ENCODE measurements at places on chromosomes 6 and 20. TPM values are rescaled to one million over a fixed set of nuclear protein-coding genes. Genes with fewer than 3 reads are reported as not detected.

The SLC24A3 gene
- total RNA-seq: 0.77 TPM

The ULBP3 gene
- total RNA-seq: 16.7 TPM

The CLIC1 gene
- total RNA-seq: 1,283 TPM

The SMLR1 gene
- total RNA-seq: 0.19 TPM

The CD93 gene
- total RNA-seq: 2.8 TPM

The BTBD9 gene
- 18.3 TPM for total RNA-seq

The GATA5 gene
- total RNA-seq: not detected

The C20orf204 gene
- total RNA-seq: 0.77 TPM

The MUC21 gene
- total RNA-seq: not detected

The BANF2 gene
- total RNA-seq: not detected

The CDSN gene
- total RNA-seq: not detected

The PFDN6 gene
- total RNA-seq: 78.0 TPM

The COL9A1 gene
- total RNA-seq: not detected

The ELOVL2 gene
- total RNA-seq: 0.38 TPM

The CCHCR1 gene
- total RNA-seq: 19.0 TPM

The PNPLA1 gene
- not detected for total RNA-seq

The CENPW gene
- 3.7 TPM for total RNA-seq

The IPCEF1 gene
- total RNA-seq: not detected

The VNN1 gene
- under 0.01 TPM for total RNA-seq

The OR2H2 gene
- total RNA-seq: not detected

The GSS gene
- 86.5 TPM for total RNA-seq

The TAAR6 gene
- total RNA-seq: not detected

The SLC17A3 gene
- not detected for total RNA-seq

The LAMA5 gene
- 35.7 TPM for total RNA-seq

The CLDN20 gene
- not detected for total RNA-seq

The HLA-DQB2 gene
- total RNA-seq: not detected

The ARMC2 gene
- 6.2 TPM for total RNA-seq

The FABP7 gene
- not detected for total RNA-seq

The HAO1 gene
- total RNA-seq: not detected

The MYB gene
- total RNA-seq: 0.28 TPM

The TFB1M gene
- total RNA-seq: 33.8 TPM

The MYH7B gene
- under 0.01 TPM for total RNA-seq

The DDX39B gene
- total RNA-seq: 156 TPM

The CLPSL1 gene
- not detected for total RNA-seq

The SSR1 gene
- total RNA-seq: 182 TPM

The SYNDIG1 gene
- total RNA-seq: 0.58 TPM

The NKX2-2 gene
- not detected for total RNA-seq

The ARFRP1 gene
- total RNA-seq: 41.6 TPM

The GNAS-AS1 gene
- total RNA-seq: 0.58 TPM

The TULP1 gene
- total RNA-seq: not detected

The BACH2 gene
- under 0.01 TPM for total RNA-seq

The FKBP1C gene
- 0.38 TPM for total RNA-seq

The ZC2HC1B gene
- total RNA-seq: not detected

The COL9A3 gene
- total RNA-seq: 0.19 TPM

The ANKRD66 gene
- total RNA-seq: not detected

Measured in regular cardiac myocyte (primary cell).